ENCODE measurements at places on chromosomes 2 and 18.

DNA sequence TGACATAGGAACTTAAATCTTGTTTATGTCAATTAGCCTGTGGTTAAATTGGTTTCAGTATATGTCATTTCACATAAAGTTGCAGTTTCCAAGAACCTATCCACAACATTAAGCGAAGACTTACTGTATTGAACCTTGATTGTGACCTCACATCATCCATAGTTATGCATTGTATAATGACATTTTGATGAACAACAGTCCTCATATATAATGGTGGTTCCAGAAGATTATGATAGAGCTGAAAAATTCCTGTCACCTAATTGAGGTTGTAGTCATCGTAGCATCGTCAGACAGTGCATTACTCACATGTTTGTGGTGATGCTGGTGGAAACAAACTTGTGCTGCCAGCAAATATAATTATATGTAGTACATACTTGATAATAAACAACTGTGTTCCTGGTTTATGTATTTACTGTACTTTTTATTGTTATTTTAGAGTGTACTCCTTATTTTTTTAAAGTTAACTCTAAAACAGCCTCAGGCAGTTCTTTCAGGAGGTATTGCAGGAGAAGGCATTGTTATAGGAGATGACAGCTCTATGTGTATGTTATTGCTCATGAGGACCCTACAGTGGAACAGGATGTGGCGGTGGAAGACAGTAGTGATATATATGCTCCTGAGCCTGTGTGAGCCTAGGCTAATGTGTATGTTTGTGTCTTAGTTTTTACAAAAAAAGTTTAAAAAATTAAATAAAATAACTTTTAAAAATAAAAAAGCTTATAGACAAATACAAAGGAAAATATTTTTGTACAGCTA, 56.6 kb downstream of the UBE2E3 start:
- DNase-seq: no peak

DNA sequence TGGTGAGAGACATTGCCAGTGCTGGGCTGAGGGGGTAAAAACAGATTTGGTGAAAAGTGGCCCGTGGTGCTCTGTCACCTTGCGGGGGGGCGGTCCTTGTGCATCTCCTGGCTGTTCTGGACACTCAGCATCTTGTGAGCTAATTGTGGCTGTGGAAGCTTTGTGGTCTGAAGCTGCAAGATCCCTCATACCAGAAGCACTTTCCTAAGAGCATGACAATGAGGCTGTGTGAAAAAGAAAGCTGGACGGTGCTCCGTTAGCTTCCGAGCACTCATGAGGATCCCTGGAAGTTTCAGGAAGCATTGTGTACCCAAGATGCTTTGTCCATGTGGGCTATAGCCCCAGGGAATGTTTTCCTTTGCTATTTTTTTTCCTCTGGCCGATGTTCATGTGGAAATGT, 74.5 kb downstream of the CABLES1 start:
- DNase-seq: no peak

- DNase-seq: no peak
Measured at GRCh38 chr2:2464094-2464493, 133.0 kb upstream of the MYT1L start.

GRCh38 chr2:178473931-178474330, 4.5 kb downstream of the FKBP7 start:
- no peak for DNase-seq

DNA sequence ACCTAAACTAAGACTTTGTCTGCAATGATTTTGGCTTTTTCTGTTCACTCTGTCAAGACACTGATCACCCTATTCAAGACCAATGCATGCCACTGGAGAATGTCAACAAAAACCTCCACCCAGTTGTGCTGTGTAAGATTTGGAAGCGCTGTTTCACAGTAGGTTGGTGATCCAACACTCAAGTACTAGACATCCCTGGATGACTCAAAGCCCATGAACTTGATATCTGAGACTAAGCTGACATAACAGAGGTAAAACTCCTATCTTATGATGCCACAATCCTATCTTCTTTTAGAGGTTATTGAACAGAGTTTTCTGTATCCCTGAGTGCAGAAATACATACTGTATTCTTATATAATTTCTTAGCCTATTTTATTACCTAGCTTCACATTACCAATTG, 251.3 kb upstream of the ETAA1 start:
- DNase-seq: no peak

DNA sequence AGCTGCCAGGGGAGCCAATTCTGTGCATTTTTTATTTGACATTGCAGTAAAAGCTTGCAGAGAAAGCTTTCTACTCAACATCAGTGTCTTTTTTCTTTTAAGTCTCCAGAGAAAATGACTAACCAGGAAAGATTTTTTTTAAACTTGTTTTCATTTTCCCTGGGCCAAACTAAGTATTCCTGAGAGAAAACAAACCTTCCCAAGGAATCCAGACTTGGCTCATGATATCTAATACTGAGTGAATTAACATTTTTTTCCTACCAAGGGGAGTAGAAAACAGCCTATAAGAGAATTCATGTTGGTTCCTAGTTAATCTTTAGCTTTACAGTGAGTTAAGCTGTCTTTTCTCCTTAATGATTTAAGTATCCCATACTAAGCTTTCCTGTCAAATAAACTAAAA, 46.7 kb downstream of the DAPL1 start:
- no peak for DNase-seq

DNA sequence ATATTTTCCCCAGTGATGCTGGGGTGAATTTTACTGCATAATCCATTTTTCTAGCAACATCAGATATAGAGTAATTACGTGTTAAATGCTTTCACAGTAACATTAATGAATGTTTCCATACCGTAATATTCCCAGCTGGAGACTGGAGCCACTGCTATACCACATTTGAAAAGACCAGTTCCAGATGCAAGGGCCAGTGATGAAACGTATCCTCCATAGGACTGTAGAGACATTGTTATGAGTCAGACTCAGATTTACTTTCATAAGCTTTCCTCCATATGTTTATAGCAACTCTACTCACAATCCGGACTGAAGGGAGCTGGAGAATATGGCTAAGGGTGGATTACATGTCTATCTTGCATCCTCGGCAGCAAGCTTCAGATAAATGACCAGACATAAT, 22.7 kb upstream of the GCG start:
- DNase-seq: no peak

DNA sequence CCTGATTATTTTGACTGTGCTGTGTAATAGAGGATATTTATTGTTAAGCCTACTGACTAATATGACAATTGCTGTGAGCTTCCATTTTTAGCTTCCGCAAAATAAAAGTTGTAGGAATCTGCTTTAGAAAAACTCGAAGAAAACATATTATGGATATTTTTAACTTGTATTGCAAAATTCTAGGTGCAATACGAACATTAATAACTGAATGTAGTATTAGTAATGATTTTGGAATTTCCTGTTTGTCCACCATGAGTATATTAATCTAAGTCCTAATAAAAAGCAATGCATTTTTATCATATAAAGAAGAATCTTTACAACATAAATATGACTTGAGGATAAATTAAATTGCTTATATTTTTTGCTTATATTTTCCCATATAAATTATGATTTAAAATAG, 2.4 kb upstream of the DSC3 start:
- no peak for DNase-seq

- DNase-seq: no peak
Measured at GRCh38 chr2:26376799-26377198, 24.9 kb upstream of the DRC1 start.

DNA sequence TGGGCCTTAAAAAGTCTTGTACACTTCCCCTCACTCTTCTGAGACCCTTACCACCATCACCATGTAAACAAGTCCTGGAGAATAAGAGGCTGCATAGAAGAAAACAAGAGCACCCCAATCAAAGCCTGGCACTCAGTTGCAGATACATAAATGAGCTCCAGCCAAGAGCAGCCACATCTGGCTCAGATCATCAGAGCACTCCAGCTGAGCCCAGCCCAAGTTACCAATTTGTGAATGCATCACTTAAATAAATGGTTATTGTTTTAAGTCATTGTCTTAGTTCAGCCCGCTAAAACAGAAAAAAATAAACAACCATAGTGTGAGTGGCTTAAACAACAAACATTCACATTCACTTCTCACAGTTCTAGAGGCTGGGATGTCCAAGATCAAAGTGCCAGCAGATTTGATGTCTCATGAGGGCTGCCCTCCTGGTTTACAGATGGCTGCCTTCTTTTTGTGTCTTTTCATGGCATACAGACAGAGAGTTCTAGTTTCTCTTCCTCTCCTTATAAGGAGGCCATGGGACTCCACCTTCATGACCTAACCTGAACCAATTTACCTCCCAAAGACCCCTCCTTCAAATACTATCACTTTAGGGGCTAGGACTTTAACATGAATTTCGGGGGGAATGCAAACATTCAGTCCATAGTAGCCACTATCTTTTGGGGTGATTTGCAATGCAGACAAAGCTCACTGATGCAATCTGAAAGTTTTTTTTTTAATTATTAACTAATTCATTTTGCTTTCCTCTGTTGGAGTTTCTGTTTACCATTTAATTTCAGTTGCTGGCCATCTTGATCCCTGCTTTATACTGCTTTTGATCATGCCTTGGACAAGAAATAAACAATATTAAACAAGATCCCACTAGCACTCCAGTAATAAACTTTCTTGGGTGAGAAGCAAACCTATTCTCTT, 187.5 kb upstream of the ACVR2A start:
- no peak for DNase-seq

GRCh38 chr18:48163738-48164115, 233.3 kb upstream of the SMAD2 start:
- no peak for DNase-seq

DNA sequence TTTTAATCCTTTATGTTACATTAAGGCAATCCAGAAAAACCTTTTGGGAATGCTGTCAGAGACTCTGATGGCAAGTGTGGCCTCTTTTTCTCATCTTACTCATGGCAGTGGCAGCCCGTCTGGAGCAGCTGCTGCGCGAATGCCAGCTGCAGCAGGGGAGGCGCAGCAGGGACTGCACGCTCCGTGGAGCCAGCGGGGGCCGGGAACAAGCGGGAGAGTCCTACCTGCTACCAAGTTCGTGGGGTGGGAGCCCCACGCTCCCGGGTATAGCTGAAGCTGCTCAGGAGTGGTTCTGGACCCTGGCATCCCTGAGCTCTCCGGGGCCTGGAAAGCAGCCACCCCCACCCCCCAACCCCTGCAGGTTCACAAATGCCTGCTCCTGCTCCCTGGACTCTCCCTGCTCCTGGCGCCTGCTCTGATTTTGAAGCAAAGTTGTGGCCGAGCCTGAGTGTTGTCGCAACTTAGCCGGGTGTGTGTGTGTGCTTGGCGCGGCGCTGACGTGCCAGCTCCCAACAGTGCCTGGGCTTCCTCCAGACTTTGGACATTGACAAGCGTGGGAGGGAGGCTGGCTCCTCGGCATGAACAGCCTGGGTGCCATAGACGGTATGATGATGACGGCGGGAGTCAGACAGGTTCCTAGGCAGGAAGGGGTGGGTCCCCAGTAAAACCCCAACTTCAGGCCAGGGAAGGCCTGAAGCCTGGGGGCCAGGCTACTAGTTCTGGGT, 21.7 kb downstream of the TMX3 start:
- DNase-seq: no peak

DNA sequence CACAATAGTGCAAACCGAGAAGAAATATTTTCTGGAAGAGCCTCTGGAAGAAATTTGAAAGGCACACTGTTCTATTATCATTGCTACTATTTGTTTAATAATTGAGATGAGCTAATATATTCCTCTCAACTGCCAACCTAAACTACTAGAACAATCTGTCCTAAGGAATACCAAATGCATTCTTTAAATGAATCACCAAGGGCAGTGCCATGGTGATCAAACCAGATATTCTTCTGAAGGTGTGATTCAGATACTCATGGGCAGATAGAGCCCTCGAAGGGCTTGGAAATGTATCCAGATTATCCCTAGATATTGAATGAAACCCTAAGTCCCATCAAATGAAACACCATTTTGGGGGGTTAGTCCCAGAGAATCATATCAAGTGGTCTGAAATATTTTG, 76.6 kb downstream of the FIGN start:
- DNase-seq: no peak

DNA sequence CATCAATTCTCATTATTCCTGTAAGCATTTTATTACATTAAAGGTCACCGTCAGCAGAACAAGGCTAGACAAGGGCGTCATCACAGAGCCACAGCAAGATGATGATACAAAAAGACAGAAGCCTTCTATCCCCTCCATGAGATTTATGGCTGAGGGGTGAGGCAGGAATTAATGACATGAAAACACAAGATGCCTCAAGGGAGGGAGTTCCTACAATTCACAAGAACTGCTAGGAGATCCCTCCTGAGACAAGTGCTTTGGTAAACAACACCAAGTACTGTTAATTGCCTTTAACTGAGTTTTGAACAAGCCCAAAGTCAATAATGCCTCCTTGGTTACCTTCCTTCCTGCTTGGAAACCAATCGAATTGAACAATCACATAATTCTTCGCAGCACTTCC, 14.1 kb downstream of the ADD2 start:
- no peak for DNase-seq

DNA sequence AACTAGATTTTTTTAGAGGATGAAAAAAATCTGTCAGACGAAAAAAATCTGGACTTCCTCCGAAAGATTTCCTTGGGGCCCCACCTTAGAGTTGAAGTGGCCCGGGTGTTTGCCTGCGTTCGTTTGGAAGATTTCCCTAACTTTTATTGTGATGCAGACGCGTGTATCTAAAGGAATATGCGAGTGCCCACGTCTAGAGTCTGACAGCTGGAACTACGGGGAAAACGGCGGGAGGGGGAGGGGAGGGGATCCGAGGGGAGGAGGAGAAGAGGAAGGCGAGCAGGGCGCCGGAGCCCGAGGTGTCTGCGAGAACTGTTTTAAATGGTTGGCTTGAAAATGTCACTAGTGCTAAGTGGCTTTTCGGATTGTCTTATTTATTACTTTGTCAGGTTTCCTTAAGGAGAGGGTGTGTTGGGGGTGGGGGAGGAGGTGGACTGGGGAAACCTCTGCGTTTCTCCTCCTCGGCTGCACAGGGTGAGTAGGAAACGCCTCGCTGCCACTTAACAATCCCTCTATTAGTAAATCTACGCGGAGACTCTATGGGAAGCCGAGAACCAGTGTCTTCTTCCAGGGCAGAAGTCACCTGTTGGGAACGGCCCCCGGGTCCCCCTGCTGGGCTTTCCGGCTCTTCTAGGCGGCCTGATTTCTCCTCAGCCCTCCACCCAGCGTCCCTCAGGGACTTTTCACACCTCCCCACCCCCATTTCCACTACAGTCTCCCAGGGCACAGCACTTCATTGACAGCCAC, 2.4 kb upstream of the SP9 start:
- DNase-seq: no peak

Data from T-helper 9 cell (primary cell).